ENCODE measurements at places on chromosomes 5 and 9.

GRCh38 chr5:66516550-66516949 is 79.6 kb upstream of the MAST4 start:
- no peak for DNase-seq

- no peak for DNase-seq
Observed at GRCh38 chr9:120363697-120364096, 216.3 kb downstream of the CDK5RAP2 start.

- DNase-seq = peak; percentile 86
Observed at GRCh38 chr5:172860520-172861443, 26.7 kb downstream of the ERGIC1 start.

- DNase-seq = no peak
Observed at GRCh38 chr9:8733131-8733954, 933.8 kb upstream of the DMAC1 start.

- no peak for DNase-seq
Observed at GRCh38 chr9:127586537-127586936, 25.5 kb upstream of the STXBP1 start.

DNA sequence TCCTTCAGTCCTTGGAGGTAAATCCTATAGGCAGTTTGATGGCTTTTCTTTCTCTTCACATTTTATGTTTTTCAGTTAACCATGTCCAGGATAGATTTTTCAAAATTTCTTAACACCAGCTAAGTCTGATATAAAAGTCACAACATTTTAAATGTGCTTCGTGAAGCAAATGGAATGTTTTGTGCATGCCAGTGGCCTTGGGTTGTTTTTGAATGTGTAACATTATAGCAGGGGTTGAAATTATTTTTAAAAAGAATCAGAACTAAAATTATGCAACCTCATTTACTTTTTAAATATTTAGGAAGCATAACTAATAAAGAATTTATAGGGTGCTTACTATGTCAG is 201.1 kb downstream of the ARHGEF28 start:
- no peak for DNase-seq

DNA sequence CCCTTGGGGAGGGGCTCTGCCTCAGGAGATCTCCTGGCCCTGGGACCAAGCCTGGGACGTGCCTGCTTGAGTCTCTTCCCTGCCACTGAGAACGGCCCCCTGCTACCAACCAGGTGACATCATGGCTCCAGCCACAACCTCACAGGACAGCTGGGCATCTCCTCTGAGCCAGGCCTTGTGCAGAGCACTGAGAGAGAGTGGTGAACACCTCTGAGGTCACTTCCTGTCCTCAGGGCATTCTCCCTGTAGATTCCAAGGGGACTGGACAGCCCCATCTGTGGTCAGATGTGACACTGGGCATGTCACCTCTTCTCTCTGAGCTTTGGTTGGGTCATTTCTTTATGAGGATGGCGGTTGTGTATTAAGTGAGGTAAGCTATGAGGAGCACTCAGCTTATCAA is 172.0 kb downstream of the MELK start:
- DNase-seq = no peak

GRCh38 chr5:159511570-159511969 is 181.3 kb upstream of the IL12B start:
- DNase-seq = no peak

- DNase-seq = no peak
Observed at GRCh38 chr5:81838307-81838906, 87.5 kb upstream of the SSBP2 start.

DNA sequence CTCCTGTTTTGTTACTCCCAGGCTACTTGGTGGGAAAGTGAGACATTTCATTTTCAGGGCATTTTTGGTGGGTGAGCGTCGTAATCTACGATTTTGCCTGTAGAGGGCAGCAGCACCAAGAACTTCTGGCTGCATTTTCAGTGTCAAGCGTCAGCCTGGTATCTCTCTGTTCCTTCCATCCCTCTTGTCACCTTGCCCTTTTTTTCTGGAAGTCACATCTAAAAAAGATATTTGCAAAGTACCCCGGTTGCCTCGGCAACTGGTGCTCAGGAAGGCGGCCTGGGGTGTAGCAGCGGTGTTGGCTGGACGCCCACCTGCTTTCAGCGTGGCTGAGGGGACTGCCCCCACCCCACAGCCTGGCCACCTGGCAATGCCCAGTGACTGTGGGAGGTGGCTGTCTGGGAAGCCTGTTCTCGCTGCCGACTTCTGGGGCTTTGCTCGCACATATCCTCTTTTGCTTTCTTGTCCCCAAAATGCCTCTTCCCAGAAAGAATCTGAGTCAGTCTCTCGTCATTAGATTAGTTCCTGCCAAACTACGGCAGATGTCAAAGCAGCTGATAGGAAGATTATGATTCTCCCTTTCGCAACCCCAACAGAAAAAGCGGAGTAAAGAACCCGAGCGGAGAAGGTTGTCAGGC is 84.5 kb downstream of the ACER2 start:
- peak; percentile 19 for DNase-seq

DNA sequence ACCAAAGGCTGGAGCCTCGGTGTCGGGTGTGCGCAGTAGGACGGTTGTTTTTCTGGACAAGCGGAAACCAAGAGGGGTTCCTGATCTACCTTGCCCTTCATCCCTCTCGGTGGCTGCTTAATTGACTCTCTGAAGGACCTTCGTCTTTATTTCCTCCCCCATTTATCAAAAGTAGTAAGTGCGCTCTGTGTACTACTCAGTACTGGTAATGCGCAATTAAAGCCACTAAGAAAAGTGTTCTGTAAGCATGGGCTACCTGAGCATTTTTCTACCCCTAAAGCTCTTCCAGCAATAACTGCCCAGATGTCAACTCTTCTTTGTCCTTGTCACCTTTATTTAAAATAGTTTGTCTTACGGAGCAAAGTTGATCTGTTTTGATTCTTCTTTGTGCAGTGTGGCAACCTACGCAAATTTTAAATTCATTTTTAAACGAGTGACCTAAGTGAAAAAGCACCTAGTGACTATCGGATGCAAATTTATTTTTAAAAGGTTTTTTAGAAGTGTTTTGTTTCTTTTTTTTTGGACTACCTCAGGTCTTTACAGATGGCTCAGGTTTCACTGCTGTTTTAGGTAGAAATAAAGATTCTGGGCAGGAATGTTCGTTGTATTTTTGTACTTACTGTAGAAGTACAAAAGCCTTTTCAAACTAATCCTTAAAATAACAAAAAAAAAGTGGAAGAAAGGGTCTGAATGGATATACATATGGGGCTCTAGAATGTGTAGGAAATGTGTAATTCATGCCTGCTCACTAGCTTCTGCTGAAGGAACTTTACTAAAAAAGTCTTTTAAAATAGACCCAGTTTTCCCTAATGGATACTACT is 2.0 kb downstream of the JMY start:
- DNase-seq = no peak
